Thymus (tissue), 14 donors: ENCODE measurements at places on chromosomes 4 and X. TPM values are rescaled to one million over a fixed set of nuclear protein-coding genes. Genes with fewer than 3 reads are reported as not detected.

Gene AMMECR1
- total RNA-seq = 7.0 TPM

DNA sequence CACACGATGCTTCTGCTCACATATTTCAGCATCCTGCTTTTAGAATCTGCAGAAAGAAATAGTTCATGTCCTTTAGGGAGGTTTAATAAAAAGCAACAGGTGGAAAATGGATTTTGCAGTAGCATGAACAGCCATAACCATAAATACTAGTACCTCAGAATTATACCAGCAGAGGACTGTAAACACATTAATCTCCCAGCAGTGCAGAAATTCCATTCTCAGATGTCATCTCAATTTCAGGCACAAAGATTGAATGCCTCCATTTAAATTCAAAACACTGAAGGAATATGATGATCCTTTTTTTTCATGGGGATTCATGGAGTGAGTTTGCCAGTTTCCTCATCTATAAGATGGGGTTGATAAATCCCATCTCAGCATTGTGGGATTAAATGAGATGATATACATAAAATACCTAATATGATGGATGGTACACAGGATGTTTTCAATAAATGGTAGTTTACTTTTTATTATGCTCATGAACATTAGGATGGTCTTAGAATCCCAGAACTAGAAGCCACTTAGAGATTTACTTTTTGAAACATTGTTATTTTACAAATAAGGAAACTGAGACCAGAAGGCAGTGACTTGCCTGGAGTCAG lies 566 bp upstream of the LIMCH1 start:
- DNase-seq = no peak

DNA sequence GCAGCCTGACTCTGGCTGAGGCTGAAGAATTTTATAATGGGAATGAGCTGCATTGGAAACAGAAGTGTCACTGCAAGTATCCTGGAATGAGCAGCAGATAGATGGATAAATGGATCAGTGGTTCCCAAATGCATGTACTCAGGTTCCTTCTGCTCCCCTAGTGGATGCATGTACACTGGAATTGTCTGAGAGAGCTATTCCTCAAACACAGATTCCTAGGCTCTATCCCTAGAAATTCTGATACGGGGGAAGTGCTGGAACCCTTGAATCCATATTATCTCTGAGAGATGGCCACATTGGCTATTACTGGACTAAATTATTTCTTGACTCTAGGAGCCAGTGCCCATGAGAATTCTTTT lies 64.8 kb downstream of the TMEM131L start:
- no peak for DNase-seq

- DNase-seq = no peak
Observed at GRCh38 chrX:4674028-4674782, 960.8 kb upstream of the PRKX start.
